NCI-H526 treated with DMSO at 0.1 percent for 48 hours (cell line): ENCODE measurements at places on chromosomes 16 and 17.

- peak; percentile 79 for DNase-seq
Measured at GRCh38 chr17:75031972-75032719, 14.6 kb downstream of the ATP5PD start.

DNA sequence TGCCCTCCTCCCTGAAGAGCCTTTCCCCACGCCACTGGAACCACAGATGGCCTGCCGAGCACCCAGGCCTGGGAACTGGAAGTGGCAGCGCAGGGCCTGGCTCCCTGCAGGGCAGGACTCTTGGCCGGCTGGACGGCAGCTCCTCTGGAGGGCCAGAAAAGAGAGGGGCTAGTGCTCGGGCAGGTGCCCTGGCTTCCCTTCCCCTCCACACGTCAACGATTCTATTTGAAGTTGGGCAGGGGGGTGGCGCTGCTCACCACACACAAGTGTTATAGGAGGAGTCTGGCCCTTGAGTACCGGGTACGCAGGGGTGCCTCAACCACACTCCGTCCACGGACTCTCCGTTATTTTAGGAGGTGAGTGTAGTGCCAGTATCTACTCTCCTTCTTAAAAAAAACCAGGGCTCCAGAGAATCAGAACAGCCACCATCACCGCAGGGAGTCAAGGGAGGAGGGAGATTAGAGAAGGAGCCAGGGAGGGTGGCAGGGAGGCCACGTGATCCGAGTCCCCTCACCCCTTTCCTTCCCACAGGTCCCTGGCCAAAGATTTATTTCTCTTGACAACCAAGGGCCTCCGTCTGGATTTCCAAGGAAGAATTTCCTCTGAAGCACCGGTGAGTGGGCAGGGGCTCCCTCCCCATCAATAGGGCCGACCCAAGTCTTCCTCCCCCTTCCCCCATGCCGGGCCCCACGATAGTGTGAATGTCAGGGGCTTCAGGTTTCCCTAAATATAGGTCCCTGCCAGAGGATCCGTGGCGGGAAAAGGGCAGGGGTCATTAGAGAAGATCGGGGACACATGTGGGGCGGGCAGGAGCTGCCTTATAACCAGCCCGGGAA, 1.4 kb upstream of the ALDOA start:
- peak; percentile 42 for DNase-seq

DNA sequence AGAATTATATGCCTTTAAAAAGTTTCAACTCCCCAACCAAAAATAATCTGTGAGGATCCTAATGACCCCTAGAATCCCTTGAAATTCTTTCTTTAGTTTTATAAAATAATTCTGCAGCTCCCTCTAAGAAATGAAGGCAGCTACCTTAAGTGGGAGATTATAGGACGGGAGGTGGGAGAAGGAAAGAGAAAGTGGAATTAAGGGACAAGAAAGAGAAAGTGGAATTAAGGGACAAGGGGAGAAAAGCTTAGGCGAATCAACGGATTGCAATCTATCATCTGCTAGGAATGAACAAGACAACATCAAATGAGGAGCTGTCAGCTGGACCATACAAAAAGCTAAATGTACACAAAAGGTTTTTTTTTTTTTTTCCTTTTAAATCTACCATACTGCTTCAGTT, 262.0 kb downstream of the ZFHX3 start:
- DNase-seq = no peak

- peak; percentile 86 for DNase-seq
Measured at GRCh38 chr17:35063514-35064223, at the start of gene RFFL. Gene RFFL (minus strand): TSS chr17:35063707. CDS start chr17:35026553, 37,154 bp downstream.

DNA sequence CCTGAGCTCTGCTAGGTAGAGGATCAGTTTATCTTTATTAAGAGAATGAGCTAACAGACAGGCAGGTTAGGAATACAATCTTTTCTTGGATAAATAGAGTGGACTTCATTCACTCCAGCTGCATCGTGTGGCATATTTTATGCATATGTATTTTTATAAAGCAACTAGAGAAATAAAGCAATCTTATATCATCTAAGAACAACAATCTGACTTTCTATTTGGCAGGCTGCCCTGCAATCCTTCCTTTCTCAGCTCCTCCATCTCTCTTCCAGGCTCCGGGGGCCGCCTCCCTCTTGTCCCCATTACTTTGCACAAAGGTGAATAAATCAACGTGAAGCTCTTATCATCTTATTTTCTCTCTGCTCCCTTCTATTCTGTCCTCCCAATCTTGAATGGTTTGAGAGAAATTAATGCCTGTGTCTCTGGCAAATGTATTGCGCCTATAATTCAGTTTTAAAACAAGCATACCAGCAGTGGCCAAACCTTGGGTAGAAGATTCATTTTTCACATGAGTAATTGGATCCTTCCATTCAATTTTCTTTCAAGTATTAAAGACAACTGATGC, 64.5 kb downstream of the HS3ST3A1 start:
- no peak for DNase-seq

DNA sequence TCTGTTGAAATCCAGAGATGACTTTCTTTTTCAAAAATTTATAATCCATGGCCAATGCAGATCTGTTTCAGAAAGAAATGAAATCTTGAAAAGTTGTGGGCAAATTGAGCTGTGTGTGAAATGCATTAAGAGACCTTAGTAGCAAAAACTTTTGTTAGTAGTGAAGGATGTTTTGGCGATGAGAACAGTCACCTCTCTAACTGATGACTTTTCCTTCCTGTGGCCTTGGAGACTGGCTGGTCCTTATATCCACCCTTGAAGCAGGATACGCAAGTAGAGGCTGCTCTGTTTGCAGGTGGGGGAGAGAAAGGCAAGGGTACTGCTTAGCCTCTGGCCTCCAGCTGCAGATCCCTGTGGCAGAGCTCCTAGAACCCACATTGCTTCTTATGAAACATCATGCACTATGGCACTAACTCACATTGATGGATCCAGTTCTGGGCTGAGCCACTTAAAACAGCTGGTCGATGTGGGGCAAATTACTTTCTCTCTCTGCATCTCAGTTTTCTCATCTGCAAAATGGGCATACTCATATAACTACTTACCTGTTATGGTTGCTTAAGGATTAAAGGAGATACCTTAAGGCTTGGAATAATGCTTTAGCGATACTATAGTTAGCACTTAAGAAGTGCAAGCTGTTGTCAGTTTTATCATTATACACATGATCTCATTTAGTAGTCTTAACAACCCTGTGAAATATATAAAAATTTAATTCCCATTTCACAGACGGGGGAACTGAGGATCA, 89.3 kb downstream of the SDR42E1 start:
- DNase-seq = no peak

DNA sequence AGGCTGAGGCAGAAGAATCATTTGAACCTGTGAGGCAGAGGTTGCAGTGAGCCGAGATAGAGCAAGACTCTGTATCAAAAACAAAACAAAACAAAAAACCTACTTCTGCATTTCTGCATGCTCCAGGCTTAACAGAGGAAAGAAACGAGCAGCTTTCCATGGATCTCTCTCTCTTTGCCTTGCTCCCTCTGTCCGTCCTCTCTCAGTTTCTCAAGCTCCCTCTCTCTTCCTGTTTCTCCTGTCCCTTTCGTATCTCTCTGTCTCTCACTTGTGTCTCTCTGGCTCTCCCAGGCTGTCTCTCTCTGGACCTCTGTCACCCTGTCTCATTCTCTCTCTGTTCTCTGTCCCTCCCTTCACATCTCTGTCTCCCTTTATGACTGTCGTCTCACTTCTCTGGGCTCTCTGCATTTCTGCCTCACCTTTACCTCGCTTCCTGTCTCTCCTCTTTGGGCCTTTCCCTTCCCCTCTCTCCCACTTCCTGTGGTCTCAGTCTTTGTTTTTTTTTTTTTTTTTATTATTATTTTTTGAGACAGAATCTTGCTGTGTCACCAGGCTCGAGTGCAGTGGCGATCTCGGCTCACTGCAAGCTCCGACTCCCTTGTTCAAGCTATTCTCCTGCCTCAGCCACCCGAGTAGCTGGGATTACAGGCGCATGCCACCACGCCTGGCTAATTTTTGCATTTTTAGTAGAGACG, 4.1 kb upstream of the PITPNA start:
- DNase-seq = no peak

DNA sequence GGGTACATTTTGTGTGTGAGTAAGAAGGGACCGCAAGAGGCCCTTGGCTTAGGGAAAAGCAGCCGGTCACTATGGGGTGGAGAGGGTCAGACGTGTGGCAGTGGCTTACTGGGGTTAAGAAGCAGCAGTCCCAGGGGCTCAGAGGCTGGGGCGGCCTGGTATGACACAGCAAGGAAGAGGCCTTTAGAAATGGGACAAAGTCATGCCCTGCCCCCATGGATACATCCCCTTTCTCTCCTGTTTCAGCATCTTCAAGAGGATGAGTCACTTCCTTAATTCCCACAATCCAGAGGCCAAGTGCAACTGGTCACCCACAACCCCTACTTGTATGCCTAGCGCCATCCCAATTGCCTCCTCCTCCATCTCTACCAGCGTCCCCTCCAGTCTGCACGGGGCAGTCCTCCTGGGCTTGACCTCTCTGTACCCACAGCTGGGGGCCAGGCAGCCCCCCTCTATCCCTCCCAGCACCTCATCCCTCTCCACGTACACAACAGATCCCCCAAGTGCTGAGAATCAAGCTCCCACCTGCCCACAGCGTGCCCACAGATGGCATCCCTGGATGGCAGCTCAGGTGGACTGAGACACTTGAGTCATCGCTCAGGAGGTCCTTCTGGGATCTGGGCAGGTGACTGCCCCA, 6.9 kb upstream of the EFTUD2 start:
- no peak for DNase-seq

DNA sequence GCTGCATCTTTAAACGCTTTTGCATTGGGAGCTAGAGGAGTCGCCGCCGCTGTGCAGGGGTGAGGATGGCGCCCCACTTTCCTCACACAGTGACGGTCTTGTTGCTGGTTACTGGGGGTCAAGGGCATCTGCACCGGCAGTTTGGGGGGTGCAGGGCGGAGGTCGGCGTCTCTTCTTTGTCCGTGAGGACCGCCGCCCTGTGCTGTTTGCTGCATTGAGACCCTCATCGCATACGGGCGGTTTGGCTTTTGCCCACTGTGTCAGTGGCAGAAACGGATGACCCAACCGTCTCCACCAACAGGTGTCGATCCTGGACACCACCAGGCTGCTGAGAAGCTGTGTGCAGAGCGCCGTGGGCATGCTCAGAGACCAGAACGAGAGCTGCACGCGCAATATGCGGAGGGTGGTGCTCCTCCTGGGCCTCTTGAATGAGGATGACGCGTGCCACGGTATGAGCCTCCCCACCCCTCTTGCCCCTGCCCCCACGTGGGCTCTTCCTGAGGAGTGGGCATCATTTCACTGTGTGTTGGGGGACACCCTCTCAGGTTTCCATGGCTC, 61.2 kb upstream of the ENDOV start:
- no peak for DNase-seq

DNA sequence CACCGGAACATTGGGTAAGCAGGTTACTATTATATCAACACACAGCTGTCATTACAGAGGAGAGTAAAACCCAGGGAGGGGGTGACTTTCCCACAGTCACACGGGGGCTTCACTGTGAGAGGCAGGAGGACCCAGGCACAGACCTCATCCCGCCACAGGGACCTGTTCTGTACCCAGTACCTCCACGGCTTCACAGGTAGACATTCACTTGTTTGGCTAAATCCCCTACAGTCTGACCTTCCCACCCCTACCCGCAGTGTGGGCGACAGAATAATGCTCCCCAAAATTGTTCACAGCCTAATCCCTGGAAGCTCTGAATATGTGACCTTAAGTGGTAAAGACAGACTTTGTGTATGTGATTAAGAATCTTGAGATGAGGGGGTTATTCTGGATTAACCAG, 16.5 kb downstream of the LITAF start:
- no peak for DNase-seq

GRCh38 chr17:1169221-1169928, 10.4 kb downstream of the ABR start:
- DNase-seq = no peak

DNA sequence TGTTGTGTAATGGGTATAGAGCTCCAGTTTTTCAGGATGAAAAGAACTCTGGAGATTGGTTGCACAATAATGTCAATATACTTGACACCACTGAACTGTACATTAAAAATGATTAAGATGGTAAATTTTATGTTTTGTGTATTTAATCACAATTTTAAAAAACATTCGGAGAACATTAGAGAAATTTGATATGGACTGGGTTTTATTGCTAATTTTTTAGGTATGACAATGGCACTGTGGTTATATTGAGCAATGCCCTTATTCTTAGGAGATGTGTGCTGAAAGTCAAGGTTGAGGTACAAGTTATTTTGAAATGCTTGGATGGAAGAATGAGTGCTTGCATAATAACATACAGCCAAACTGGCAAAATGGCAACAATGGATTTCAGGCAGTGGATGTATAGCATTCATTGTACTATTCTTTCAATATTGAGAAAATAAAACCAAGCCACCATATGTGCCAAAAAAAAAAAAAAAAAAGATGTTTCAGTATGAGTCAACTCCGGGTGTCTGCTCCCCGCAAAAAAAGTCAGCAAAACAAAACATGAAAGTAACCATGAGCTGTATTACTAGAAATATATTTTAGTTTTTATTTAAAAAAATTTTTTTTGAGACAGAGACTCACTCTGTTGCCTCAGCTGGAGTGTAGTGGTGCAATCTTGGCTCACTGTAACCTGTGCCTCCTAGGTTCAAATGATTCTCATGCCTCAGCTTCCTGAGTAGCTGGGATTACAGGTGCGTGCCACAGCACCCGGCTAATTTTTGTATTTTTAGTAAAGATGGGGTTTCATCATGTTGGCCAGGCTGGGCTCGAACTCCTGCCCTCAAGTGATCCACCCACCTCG, 19.8 kb downstream of the HOXB1 start:
- no peak for DNase-seq

GRCh38 chr16:7209598-7209997, 123.0 kb upstream of the RBFOX1 start:
- DNase-seq = no peak

- DNase-seq = no peak
Measured at GRCh38 chr17:74749279-74750038, 1.0 kb downstream of the NHERF1 start.

- no peak for DNase-seq
Measured at GRCh38 chr16:11020792-11021551, 76.6 kb downstream of the CLEC16A start.

DNA sequence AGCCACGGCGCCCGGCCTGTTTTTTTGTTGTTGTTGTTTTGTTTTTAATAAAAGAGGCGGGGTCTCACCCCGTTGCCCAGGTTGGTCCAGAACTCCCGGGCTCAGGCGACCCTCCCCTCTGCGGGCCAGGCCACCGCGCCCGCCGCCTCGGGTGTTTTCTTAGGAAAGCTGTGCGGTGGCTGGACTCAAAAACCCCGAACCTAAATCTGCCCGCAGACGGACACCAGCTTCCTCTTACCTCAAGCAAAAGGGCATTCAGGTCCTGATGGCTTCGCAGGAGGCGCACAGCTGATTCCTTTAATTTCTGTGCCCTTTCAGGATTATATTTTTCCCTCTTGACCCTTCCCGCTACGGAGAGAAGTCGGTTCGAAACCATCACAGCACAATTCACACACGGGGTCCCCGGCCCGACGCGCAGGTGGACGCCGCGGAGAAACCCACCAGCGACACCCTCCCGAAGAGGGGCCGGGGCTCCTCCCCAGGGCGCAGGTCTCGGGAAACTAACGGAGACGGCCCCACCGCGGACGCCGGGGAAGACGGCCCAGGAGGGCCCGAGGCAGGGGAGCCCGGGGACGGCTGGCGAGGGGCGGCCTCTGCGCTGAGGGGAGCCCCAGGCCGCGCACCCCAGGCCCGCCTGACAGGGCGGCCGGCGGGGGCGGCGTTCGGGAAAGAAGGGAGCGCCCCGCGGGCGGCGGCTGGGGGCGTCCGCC, 653 bp downstream of the FANCA start:
- DNase-seq = no peak
